ENCODE measurements at places on chromosomes 7 and 10. TPM values are rescaled to one million over a fixed set of nuclear protein-coding genes. Genes with fewer than 3 reads are reported as not detected.

- DNase-seq: no peak
These were observed 62.4 kb downstream of the TMEM209 start for GRCh38 chr7:130142654-130143333.

GRCh38 chr7:34111031-34111430, 205.7 kb downstream of the BMPER start:
- no peak for DNase-seq

DNA sequence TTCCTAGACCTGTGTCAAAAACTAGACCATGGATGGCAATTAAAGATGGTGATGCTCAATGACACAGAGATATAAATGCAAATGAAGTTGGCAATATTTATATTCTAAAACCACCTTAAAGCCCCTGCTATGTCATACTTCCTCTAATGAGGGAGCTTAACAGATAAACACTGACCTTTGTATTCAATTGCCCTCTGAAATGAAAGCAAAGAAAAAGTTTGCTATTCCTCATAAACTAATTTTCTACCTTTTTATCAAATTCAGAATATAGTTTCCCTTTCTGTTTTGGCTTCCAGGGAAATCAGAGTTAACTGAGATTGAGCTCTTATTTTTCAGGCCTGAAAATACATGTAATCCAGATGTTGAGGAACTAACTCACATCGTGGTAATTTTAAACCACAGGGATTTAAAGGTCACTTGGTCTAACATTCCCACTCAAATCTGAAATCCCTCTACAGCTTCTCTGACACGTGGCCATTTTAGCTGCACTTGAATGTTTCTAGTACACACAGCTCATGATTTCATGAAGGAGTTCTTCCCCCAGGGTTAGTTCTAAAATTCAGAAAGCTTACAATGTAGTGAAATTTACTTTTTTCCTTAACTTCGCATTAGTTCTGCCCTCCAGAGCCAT, 37.9 kb upstream of the ABCB5 start:
- DNase-seq: no peak

DNA sequence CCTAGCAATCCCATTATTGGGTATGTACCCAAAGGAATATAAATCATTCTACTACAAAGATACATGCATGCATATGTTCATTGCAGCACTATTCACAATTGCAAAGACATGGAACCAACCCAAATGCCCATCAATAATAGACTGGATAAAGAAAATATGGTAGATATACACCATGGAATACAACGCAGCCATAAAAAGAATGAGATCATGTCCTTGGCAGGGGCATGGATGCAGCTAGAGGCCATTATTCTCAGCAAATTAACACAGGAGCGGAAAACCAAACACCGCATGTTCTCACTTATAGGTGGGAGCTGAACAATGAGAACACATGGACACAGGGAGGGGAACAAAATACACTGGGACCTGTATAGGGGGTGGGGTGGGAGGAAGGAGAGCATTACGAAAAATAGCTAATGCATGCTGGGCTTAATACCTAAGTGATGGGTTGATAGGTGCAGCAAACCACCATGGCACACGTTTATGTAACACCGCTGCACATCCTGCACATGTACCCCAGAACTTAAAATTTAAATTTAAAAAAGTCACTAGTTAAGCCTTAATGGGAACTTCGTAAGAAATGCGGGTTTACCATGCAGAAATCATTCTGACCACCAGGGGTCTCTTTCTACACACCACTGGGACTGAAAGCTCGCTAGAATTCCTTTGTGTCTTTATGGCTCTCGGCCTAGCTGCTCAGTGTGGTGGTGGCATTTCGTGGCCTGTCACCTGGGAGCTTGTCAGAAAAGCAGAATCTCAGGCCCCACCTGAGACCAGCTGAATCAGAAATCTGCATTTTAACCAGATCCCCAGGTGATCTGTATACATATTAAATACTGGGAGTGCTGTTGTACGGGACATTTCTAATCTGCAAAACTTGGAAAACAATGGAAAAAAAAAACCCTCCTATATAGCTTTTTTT, 9.5 kb downstream of the ANKRD1 start:
- DNase-seq: peak; percentile 23

GRCh38 chr7:135758531-135758932, 9.9 kb upstream of the FAM180A start:
- no peak for DNase-seq

DNA sequence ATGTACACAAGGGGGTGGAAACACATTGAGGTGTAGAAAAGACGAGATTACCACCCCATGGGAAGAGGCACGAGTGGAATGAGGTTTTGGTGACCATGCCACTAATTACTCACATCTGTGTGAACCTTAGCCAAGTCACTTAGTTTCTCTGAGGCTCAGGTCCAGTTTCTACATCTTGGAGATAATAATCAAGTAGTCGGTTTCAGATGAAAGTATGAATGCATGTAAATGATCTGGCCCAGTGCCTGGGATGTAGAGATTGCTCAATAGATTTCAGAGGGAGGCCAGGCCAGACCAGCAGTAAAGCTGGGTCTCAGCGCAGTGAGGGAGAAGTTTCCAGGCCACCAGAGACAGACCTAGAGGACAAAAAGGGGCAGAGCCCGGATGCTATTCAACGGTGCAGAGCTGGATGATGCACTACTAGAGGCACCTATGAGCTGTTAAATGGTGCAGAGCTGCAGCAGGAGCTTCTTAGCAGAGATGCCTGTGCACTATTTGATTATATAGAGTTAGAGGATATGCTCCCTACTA, 725.1 kb downstream of the GRID1 start:
- DNase-seq: no peak

GRCh38 chr10:44400541-44400940, 15.6 kb upstream of the CXCL12 start:
- DNase-seq: no peak

DNA sequence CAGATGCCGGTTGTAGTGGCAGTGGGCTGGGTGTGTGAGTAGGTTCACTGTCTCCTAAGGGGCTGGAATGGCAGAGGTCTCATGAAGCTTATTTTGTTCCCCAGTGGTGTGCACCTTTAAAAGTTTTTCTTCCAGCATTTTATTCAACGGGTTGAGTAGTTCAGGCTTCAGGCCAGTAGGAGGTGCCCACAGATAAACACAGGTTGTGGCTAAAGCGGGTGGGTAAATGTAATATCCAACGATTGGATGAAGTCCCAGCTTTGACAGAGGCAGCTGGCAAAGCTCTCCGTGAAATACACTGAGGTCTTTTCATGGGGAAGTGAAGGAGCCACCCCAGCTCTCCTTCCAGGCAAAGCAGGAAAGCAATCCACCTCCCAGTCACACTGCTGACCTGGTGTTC, 339.8 kb upstream of the LRRTM3 start:
- DNase-seq: no peak

DNA sequence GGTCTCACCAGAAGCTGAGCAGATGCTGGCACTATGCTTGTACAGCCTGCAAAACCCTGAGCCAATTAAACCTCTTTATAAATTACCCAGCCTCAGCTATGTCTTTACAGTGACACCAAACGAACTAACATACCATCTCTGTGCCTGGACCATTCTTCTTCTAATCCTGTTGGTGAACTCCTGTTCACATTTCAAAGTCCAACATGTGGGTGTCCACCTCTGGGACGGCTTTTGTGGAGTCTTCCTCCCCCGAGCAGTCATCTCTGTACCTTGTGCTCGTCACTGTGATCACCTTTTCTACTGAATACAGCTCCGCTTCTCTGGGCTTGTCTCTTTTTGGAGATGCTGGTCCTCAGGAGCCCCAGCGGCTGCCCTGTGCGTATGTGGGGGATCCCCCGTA, 7.4 kb upstream of the ESYT2 start:
- no peak for DNase-seq

GRCh38 chr10:57338823-57339558, 928.7 kb downstream of the IPMK start:
- DNase-seq: peak; percentile 1

DNA sequence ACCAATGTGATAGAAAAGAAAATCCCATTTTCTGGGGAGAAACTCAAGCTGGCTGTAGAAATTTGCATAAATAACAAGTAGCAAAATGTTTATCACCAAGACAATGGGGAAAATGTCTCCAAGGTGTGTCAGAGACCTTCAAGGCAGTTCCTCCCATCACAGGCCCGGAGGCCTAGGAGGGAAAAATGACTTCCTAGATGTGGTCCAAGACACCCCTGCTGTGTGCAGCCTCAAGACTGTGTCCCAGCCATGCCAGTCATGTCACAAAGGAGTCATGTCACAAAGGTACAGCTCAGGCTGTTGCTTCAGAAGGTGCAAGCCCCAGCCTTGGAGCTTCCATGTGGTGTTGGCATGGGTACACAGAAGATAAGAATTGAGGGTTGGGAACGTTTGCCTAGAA, 33.7 kb upstream of the THSD7A start:
- no peak for DNase-seq

DNA sequence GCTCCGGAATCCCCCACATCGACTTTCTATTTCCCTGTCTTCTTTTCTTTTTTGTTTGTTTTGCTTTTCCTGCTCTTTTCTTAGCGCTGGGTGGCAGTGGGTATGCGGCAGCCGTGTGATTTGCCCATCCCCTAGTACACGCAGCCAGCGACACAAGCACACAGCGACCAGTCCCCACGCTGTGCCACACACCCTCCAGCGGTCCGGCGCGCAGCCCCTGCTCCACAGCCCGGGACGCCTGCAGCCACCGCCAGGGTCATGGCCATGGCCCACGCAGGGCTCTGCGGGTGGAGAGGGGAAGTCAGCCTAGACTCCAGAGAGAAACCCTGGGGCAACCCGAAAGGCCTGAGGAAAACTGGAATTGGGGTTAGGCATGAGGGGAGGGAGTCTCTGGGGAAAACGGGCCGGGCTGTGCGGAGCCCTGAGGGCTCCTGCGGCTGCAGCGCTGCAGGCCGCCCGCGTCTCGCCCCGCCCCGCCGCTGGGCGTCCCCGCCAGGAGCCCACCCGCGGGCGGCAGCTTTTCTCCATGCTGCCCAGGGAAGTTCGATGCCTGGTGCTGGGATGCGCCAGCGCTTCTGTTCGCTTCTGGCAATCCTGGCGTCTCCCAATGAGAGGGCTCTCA, 2.5 kb downstream of the CHRM2 start:
- no peak for DNase-seq

DNA sequence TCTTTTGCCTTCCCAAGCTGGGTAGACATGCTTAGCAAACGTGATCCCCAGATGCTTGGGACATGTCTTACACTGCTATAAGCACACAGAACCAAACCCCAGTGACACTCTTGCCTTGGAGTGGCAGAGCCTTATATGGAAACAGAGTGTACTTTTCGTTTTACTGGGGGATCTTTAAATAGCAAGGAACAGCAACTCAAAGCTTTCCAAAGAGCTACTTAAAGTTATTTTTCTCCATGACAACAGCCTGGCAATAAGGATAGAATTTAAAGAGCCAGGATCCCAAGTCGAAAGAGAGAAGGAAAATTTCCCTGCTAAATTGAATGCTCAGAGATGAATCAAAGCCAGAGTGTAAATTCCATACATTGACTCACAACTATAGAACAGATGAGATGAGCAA, 67.8 kb downstream of the ZNF365 start:
- no peak for DNase-seq

DNA sequence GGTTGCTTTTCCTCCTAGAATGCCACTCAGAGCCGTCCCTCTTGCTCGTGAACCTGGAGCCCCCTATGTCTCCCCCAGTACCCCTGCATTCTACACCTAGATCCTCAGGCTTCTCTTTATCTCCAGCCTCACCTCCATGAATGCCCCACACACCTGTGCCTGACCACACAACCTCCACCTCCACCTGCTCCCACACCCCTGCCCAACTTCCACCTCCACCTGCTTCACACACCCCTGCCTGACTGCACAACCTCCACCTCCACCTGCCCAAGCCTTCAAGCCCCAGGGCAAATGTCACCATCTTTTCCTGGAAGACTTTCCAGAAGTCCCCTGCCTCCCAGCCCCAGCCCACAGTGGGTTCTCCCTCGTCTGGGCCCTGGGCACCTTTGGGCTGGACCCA, 6.9 kb upstream of the LFNG start:
- DNase-seq: no peak

DNA sequence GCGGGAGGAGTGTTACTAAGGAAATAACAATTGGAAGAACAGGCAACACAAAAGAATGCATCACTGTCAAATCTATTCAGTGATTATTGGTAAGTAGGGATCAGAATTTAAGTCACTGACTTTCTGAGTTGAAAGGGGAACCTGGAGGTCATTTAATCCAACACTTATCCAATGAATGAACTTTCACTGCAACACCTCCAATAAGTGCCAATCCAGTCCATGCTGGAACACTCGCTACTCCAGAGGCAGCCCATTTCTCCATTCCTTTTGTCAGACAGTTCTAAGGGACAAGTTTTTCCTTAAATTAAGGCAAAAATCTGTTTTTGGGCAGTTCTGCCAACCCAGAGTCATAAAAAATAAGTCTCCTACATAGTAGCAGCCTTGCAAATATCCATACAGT, 29.5 kb downstream of the FRA10AC1 start:
- DNase-seq: no peak

- DNase-seq: no peak
These were observed 132.5 kb downstream of the NOC3L start for GRCh38 chr10:94230134-94230785.

- DNase-seq: no peak
These were observed 448.9 kb upstream of the ETV1 start for GRCh38 chr7:14438366-14438765.

GRCh38 chr10:22542773-22543172, 171.6 kb downstream of the PIP4K2A start:
- DNase-seq: no peak

DNA sequence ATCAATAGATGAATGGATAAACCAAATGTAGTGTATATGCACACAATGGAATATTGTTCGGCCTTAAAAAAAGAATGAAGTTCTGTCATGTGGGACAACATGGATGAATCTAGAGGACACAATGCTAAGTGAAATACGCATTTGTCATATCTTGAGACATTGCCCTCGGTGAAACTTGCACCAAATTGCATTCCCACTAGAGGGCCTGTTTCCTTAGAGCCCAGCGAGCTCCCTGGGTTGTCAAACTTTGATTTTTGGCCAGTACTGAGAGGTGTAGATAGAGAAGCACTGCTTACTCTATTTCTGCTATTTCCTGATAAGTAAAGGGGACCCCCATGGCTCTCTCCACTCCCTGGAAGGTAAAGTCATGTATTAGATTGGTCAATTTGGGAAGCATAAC, 157.1 kb downstream of the GPAM start:
- no peak for DNase-seq

DNA sequence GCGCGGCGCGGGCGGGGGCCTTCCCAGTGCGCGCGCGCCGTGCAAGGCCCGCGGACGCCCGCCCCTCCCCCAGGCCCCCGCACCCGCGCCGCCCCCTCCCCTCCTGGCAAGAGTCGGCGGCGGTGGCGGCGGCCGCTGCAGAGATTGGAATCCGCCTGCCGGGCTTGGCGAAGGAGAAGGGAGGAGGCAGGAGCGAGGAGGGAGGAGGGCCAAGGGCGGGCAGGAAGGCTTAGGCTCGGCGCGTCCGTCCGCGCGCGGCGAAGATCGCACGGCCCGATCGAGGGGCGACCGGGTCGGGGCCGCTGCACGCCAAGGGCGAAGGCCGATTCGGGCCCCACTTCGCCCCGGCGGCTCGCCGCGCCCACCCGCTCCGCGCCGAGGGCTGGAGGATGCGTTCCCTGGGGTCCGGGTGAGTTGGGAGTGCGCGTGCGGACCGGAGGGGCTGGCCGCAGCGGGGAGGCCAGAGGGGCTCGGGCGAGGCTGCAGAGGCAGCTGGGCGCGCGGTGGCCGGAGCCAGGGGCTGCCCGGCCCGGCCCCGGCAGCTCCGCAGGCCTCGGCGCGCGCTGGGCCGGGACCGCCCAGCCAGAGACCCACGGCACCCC, at the start of gene BMPR1A:
BMPR1A (plus strand) TSS at position 109 of the 602 bp plus-strand sequence. CDS start 119,400 bp downstream, outside the sequence.
- DNase-seq: no peak

Gene LHPP
- 17.2 TPM for polyA plus RNA-seq

Gene CISD1
- 55.0 TPM for polyA plus RNA-seq

Gene CYP2C18
- polyA plus RNA-seq: 0.05 TPM
